SW480 (cell line): ENCODE measurements at places on chromosomes 1 and 21.

DNA sequence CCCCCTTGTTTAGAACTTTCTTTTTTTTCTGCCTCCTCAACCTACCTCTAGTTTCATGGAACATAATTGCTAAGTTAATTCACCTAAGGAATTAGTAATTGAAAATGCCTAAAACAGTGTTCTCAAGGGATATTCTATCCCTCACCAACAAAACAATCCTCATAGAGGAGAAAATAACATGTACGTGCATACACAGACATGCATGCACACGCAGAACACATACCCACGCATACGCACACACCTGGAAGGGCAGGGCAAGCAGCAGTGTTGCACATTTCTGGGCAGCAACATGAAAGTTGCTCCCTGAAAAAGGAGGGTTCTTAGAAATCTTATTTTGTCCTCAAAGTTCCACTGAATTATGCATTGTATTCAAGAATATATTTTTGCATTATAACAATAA is 76.6 kb downstream of the HHAT start:
- DNase-seq: no peak

DNA sequence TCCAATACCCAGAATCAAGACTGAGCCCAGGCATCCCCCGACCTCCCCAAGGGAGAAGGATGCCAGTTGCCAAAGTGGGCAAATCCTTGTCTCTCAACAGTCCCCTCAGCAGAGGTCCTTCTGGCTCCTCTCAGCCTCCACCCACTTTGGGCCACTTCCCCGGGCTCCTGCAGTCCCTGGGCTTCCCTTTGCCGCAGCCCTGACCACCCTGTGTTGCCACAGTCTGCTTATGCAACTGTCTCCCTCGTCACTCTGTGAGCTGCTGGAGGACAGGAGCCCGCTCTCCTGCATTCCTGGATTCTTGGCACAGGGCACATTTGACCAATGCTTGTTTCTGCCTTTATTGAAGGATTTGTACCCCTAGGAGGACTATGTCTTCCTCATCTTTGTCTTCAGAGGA is 2.9 kb upstream of the LRP8 start:
- peak; percentile 20 for DNase-seq

DNA sequence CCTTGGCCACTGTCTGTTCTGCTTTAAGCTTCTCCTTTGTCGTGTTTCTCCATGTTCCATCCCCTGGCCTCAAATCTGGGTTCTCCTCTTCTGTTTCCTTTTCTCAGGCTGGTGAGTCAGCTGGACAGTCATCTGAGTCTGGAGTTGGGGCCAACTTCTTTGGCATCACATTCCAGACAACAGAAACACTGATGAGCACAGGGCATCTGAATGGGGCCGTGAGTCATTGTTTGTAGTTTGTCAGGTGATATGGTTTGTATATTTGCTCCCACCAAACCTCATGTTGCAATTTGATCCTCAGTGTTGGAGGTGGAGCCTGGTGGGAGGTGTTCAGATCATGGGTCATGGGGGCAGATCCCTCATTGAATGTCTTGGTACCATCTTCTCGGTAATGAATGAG is 14.3 kb upstream of the OLIG2 start:
- peak; percentile 89 for DNase-seq

- no peak for DNase-seq
Measured at GRCh38 chr1:109894823-109895719, 15.6 kb upstream of the CSF1 start.

GRCh38 chr1:174491606-174492005 is 43.8 kb downstream of the GPR52 start:
- no peak for DNase-seq

GRCh38 chr21:43189936-43190335 is 21.1 kb downstream of the CRYAA start:
- DNase-seq: no peak

GRCh38 chr1:95084317-95085176 is 11.8 kb upstream of the ALG14 start:
- DNase-seq: peak; percentile 26

DNA sequence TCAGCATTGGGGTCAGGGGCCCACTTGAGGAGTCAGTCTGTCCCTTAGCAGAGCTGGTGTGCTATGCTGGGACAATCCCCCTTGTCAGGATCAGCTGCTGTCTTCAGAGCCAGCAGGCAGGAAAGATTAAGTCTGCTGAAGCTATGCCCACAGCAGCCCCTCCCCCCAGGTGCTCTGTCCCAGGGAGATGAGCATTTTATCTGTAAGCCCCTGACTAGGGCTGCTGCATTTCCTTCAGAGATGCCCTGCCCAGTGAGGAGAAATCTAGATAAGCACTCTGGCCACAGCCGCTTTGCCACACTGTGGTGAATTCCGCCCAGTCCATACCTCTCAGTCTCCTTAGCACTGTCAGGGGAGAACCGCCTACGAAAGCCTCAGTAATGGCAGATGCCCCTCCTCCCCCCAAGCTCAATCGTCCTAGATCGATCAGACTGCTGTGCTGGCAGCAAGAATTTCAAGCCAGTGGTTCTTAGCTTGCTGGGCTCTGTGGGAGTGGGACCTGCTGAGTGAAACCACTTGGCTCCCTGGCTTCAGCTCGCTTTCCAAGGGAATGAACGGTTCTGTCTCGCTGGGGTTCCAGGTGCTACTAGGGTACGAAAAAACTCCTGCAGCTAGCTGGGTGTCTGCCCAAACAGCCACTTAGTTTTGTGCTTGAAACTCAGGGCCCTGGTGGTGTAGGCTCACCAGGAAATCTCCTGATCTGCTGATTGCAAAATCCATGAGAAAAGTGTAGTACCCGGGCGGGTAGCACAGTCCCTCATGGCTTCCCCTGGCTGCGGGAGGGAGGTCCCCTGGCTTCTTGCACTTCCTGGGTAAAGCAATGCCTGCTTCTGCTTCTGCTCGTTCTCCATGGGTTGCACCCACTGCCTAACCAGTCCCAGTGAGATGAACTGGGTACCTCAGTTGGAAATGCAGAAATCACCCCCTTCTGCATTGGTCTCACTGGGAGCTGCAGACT is 25.1 kb upstream of the TP53BP2 start:
- DNase-seq: no peak

DNA sequence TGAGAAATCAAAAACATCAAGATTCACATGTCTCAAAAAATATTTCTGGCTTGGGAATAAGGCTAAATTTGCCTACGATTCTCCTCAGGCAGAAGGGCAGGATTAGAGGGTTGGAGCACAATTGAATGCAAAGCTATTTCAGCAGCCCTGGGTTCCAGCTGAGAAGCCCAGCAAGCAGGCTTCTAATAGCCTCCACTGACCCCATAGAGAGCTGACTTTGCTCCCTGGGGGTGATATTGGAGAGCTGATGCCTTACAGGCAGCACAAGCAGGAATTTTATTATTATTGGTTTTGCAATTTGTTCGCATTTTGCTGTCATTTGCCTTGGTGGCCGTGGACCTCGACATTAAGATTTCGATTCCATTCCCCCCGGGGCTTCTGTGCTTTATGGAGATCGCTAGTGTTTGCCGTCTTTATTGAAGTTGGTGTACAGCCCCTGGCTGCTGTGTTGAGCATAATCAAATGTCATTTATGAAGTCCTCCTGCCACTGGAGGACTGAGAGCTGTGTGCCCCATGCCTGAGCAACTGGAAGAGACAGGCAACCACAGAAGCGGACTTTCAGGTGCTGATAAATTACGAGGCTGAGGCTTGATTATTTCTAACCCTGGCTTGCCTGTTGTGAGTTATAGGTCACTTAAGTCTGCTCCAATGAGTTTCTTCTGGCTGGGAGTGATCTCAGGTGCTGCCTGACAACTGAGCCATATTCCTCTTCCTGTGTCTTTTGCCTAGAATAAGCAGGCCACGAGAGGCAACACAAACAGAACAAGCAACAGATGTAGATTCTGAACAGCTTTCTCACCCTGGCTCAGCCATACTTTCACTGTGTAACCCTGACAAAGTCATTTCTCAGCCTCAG is 518.4 kb upstream of the CAMK1G start:
- no peak for DNase-seq

DNA sequence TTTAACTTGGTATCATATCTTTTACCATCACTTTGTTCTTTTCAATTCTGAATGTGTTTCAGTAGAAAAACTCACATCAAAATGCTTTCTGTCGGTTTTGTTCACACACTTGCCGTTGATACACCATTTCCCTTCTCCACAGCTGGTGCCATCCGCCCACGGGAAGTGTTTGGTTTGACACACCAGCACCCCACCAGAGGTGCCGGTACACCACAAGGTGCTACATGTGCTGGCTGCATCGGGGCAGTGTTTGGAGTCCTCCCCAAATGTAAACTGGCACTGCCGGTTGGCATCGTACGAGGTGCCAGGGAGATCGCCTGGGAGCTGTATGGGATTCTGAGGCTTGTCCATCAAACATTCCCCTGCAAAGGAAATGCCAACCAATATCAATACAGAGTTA is 5.0 kb downstream of the ADAMTS1 start:
- DNase-seq: no peak

DNA sequence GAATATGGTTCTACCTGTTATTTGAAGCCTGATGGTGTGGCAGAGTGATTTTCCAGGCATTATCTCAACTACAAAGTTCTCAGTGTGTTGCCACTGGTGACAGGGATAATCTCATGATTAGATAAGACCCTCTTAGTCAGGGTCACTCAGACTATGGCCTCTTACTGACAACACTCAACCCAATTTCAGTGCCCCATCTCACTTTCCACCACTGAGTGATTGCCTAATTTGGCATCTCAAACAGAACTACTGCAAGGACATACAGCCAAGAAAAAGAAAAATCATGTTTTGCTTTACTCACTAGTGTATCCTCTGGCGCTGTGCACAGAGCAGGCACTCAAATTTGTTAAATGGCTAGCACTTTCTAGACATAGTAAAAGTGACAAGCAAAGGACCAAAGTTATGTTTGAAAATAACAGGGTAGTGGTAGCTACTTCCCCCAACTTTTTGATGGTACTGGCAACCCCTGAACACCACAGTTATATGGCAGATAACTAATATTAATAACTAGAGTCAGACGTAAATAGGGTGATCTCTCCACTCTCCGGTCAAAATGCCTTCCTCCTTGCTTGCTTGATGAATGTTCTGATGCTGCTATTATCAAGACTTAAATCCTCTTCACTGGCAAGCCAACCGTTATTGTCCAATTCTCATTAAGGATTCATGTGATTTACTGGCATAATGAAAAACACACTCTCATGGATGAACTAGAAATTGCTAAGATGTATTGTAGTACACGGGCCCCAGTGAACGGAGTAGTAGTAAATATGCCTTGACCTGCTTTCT is 37.1 kb upstream of the SLC30A10 start:
- no peak for DNase-seq

GRCh38 chr1:59730302-59730701 is 84.4 kb upstream of the HOOK1 start:
- no peak for DNase-seq

- DNase-seq: no peak
Measured at GRCh38 chr1:46204406-46204742, 1.2 kb downstream of the LURAP1 start.
